Stimulated activated CD8-positive, alpha-beta memory T cell treated with anti-CD3 and anti-CD28 coated beads, Interleukin-15, amount 100 ng/mL, for 4 hours (primary cell): ENCODE measurements at places on chromosomes 1 and 21.

DNA sequence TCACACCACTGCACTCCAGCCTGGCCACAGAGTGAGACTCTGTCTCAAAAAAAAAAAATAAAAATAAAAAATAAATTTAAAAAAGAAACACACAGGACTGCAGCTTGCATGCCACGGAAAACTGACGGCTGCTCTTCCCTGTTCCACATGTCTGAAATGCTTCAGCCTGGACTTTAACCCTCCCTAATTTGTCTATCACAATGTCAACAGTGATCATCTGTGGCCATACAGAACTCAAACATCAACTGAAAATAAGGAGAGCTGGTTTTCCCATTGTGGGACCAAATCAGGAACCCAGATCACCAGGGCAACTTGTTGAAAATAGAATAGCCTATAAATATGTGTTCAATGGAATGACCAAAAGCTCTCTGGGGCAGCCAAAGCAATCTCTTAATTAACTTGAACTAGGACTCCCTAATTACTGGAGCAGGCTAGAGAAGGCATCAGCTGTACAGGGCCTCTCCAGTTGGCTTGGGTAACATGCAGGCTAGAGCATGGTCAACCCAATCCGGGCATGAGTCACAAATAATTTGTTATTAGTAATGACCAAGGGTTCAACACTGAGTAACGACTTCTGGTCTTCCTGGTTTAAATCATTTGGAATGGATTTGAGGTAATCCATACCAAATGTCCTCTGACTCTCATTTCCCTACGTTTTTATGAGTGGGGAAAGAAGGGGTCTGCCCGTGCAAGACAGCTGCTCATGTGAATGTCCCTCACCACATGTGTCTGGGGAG lies 62.7 kb upstream of the KAZN start:
- no peak for DNase-seq

GRCh38 chr1:15848929-15849774 lies 1.6 kb downstream of the SPEN start:
- peak; percentile 41 for DNase-seq

DNA sequence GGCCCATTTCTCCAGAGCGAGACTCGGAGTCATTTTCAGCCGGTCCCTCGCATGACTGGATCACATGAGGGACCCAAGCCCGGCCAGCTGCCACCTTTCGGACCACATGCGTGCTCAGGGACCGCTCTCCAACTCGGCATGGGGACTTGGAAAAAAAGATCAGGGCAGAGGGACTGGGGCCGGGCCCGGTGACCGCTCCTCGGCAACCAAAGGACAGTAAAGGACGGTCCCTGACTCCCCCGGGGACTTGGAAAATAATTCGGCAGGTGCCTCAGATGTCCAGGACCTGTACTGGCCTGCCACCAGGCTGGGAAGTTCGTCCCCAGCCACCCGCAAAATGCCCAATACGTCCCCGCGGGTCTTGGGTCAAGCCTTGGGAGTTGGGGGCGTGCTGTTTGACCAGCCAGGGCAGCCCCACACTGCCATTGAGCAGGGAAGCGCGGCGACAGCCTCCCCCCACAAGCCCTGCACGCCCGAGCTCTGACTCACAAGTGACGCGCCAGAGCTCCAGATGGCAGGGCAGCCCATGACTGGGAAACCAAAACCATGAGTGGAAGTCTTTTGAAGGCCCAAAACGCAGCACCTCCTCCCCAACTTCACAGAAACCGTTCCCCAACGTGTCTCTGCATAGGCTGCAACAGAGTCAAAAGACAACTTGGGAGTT lies 134.5 kb downstream of the LIPI start:
- DNase-seq = no peak

GRCh38 chr1:154698320-154699096 lies 90.5 kb upstream of the ADAR start:
- DNase-seq = no peak

DNA sequence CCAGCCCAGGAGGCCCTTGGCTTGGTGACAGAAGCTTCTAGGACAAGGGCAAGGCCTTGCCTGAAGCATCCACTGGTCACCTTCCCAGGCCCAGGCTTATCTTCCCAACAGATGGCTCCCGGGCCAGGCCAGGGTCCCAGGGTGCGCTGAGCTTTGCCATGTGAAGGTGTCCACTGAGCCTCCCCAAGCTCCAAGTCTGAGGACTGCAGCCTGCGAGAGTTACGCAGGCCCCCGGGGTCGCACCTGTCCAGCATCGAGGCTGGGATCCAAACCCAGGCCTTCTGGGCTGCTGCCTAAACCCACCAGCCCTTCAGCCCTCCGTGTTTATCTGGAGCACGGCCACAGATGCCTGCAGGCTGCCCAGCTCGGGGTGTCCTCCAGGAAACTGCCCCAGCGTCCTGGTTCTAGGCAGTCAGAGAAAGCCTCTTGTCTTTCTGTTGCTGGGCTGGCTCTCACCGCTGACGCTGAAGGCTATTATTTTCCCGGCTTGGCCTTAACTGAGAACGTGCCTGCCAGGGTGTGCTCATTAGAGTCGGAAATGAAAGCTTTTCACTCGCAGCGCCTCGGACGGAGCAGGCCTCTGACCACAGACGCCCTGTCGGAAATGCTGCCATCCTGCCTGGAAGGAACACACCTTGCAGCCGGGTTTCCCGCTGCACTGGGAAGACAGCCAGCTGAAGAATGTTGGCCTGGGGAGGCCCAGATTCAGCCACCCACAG lies 71.4 kb downstream of the MEGF6 start:
- DNase-seq = no peak

- no peak for DNase-seq
Observed at GRCh38 chr1:226026833-226027232, 27.7 kb upstream of the SDE2 start.

- DNase-seq = no peak
Observed at GRCh38 chr21:35622612-35623011, 437.7 kb downstream of the SETD4 start.

GRCh38 chr1:38268226-38268625 lies 221.6 kb upstream of the POU3F1 start:
- DNase-seq = no peak

DNA sequence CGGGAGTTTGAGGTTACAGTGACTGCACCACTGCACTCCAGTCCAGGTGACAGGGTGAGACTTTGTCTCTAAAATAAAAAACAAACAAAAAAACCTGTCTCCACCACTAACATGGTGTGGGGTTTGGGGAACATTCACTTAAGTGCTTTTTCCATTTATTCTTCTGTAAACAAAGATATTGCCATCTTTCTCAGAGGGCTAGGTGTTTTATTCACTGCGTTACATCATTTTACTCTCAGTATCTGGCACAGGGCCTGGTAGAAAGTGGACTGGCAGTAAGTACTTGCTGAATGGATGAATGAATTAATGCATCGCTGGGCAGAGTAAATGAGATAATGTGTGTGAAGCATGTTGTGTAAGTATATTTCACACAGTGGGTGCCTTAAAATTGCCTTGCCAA lies 20.1 kb downstream of the KIAA0040 start:
- no peak for DNase-seq

- DNase-seq = no peak
Observed at GRCh38 chr1:29925058-29925457, 688.7 kb downstream of the PTPRU start.

DNA sequence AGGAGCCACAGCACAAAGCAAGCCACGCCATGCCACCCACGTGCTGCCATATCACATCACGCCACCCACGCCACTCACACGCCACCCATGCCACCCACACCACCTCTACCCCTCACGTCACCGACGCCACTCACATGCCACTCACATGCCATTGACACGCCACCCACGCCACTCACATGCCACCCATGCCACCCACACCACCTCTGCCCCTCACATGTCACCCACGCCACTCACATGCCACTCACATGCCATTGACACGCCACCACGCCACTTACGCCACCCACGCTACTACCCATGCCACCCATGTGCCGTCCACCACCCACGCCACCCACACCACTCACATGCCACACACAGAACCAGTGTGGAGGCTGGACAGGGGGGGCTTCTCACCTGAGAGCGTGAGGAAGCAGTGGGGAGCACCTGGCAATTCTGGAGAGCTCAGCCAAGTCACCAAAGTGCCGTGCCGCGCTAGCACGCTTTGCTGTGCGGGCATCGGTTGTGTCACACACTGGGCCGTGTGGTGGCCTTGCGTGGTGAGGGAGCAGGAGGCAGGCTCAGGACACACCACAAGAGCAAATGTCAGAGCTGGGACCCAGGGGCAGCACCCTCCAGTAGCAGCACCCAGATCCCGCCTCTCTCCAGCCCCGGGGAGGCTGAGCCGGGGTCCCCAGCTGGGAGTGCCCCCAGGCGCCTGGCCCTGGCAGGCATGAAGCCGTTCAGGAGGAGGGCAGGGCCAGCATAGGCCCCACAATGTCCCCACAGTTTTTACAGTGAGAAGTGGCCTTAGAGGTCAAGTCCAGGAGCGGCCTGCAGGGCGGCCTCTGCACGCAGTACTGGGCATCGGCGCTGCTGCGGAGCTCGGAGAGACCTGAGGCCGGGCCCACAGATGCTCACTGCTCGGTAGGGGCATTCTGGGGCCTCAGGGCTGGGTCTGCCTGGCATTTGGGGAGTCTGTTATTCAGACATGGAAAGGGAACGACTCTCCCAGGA lies 70.0 kb downstream of the AGPAT3 start:
- DNase-seq = no peak

GRCh38 chr21:42564561-42564971 lies 50.9 kb downstream of the SLC37A1 start:
- DNase-seq = no peak

GRCh38 chr1:48680411-48681035 lies 96.2 kb downstream of the BEND5 start:
- no peak for DNase-seq

DNA sequence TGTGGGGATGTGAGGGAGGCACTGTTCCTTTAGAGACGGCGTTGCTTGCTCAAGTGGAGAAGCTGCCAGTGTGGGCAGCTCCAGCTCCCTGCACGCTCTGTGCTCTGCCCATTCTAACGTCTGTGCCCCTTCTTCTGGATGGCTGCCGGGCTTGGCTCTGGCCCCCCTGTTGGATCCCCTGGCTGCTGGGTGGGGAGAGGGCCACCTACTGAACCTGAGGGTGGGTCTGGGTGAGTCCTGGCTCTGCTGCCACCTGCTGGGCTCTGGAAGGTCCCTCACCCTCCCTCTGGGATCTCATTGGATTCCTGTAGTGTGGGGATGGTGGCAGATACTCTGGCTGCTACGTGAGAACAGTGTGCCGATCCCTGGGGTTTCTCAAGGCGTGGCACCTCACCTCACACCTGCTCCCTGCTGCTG lies 5.0 kb downstream of the PFKL start:
- no peak for DNase-seq

- no peak for DNase-seq
Observed at GRCh38 chr1:61670445-61670844, 54.5 kb downstream of the TM2D1 start.

DNA sequence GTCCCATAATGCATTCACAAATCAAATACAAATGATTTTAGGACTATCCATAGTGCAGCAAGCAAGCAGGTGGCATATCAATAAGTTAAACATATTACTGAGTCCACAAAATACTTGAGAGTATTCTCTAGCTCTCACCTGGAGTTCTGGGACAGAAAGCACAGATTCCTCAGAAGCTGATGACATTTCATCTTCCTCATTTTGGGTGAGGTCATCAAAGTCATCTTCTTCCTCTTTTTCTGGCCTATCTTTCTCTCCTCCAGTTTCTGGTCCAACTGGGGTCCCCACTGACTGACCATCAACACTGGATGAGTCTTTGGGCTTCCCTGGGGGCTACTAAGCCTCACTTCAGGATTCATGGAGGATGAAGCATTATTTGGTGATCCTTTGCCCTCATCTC lies 38.9 kb downstream of the YY1AP1 start:
- no peak for DNase-seq

GRCh38 chr1:99534638-99534930 lies 111.3 kb upstream of the PALMD start:
- DNase-seq = no peak

GRCh38 chr1:163205513-163205912 lies 2.8 kb upstream of the RGS5 start:
- DNase-seq = no peak

DNA sequence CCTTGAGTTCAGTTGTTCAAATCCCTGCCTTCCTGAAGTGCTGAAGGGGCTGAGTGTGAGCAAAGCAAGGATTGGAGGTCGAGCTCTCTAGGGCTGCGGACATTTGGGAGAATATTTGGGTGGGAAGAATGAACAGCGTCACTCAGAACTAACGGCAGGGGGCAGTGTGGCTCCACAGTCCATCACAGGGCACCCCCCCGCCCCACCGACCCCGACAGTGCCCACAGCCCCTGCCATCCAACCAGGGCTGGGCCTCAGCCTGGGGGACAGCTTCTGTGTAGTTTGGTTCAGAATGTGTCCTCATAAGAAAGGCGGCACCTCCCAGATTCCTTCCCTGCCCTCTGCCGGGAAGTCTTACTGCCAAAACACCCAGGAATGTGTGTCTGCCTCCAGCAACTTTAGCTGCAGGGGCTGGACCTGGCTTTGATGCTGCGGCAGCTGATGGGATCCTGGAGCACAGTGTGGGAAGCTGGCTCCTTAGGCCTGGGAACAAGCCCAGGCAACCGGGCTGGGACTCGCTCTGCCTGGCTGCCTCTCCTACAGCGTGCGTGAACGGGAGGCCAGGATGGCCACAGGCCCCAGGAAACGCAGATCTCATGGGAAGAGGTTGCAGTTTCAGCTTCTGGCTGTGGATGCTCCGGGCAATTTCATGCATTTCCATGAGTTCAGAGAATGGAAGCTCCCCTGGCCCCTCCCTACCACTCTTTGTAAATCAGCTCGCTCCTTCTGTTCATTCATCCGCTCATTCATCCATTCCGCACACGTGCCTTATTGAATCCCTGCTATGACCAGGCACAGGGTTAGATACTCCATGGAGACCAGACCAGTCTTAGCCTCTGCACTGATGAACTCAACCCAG lies 104.9 kb upstream of the TMPRSS2 start:
- no peak for DNase-seq

- no peak for DNase-seq
Observed at GRCh38 chr1:113197719-113198330, 124.8 kb downstream of the LRIG2 start.

DNA sequence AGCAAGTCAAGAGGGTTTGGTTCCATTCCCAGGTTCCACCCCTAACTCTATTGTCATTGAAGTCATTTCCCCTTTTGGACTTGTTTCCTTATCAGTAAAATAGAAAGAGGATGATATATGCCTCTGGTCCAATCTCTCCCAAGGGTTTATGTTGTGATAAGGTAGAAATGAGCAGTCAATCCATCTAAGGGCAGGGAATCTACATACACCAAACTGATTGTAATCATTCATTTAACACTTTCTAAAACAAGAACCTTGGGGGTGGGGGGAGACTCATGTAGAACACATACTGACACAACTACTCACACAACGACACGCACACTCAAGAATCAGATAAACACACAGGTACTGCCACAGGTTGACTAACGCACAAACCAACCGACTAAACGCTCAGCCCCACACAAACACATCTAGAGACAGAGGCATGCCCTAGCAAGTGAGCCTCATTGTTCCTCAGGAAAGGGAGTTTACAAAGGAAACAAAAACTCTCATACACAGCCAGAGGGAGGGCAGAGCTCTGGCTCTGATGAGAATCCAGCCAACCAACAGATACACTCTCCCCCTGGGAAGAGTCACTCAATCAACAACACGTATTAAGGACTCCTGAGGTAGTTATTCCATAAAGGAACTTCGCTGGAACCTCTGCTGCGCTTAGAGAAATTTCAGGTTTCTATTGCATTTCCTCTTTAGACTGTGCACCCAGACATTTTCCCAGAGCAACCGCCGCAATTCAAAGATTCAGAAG lies 1.0 kb downstream of the F11R start:
- DNase-seq = no peak

- no peak for DNase-seq
Observed at GRCh38 chr21:16425376-16425775, 695.6 kb downstream of the USP25 start.
